ENCODE measurements at places on chromosomes 12 and 14. TPM values are rescaled to one million over a fixed set of nuclear protein-coding genes. Genes with fewer than 3 reads are reported as not detected.

Gene CKB
- 217 TPM for total RNA-seq

Gene SIX6
- total RNA-seq = not detected

Gene TOMM20L
- not detected for total RNA-seq

Gene ZNF891
- total RNA-seq = 3.6 TPM

Gene AMHR2
- 0.15 TPM for total RNA-seq

Gene IFNG-AS1
- total RNA-seq = not detected

Gene AQP6
- 0.17 TPM for total RNA-seq

Gene GLS2
- total RNA-seq = not detected

Gene PHC1
- total RNA-seq = 14.2 TPM

Gene CCDC60
- total RNA-seq = not detected

Gene GOLGA3
- 45.3 TPM for total RNA-seq

Gene KRT72
- not detected for total RNA-seq

Gene RTL1
- total RNA-seq = not detected

Gene NEDD1
- 141 TPM for total RNA-seq

Gene MOK
- 70.8 TPM for total RNA-seq

Gene KRT73
- total RNA-seq = not detected

Gene PYGL
- total RNA-seq = 255 TPM

Gene TRPV4
- not detected for total RNA-seq

Gene ARHGAP9
- not detected for total RNA-seq

Gene ATG2B
- 13.1 TPM for total RNA-seq

Gene DIO2
- total RNA-seq = 1.5 TPM

Gene CELA1
- not detected for total RNA-seq

Gene SRRM4
- total RNA-seq = not detected

Gene RPGRIP1
- 0.05 TPM for total RNA-seq

Gene KLRG1
- 0.67 TPM for total RNA-seq

Gene APOF
- not detected for total RNA-seq

Gene INHBC
- not detected for total RNA-seq

Gene GLI1
- 5.0 TPM for total RNA-seq

Gene RNF212B
- total RNA-seq = not detected

Gene PTPRO
- total RNA-seq = not detected

Gene ITGA7
- 0.38 TPM for total RNA-seq

Gene PLBD1
- total RNA-seq = 0.37 TPM

Gene PRH2
- total RNA-seq = not detected

Gene SDR9C7
- total RNA-seq = not detected

Gene CLEC2A
- total RNA-seq = not detected

Gene NEMP1
- total RNA-seq = 23.6 TPM

Gene IFI27L2
- 99.6 TPM for total RNA-seq

Gene TROAP
- 35.2 TPM for total RNA-seq

Gene KLRD1
- total RNA-seq = not detected

Gene PTGER2
- 0.42 TPM for total RNA-seq

Gene DCN
- 1.8 TPM for total RNA-seq

Gene FAM181A
- not detected for total RNA-seq

Gene SIRT4
- 0.97 TPM for total RNA-seq

Measured in NCI-H460 (cell line).